Subcutaneous preadipocyte (primary cell): ENCODE measurements at places on chromosomes 1 and 21. TPM values are rescaled to one million over a fixed set of nuclear protein-coding genes. Genes with fewer than 3 reads are reported as not detected.

The GSTM5 gene
- 2.0 and 4.4 TPM in 2 replicates for total RNA-seq

The OR2AK2 gene
- not detected in 2 replicates for total RNA-seq

The C1QC gene
- total RNA-seq, result not detected in 2 replicates

The GBP7 gene
- not detected in 2 replicates for total RNA-seq

The GJB5 gene
- not detected in 2 replicates for total RNA-seq

The SPRR1A gene
- total RNA-seq, result not detected in 2 replicates

The TSPEAR gene
- not detected in 2 replicates for total RNA-seq

The GJA9 gene
- under 0.01 TPM in 1 of 2 replicates, not detected in the other for total RNA-seq

The FBXO2 gene
- under 0.01 TPM in 1 of 2 replicates, not detected in the other for total RNA-seq

The NBPF6 gene
- not detected in 2 replicates for total RNA-seq

The HSD11B1 gene
- total RNA-seq, result 1.2 and 16.5 TPM in 2 replicates

The PAQR6 gene
- 0.37 and 0.59 TPM in 2 replicates for total RNA-seq

The SIM2 gene
- total RNA-seq, result 1.8 TPM in 1 of 2 replicates, not detected in the other

The PTGS2 gene
- total RNA-seq, result 1.1 and 7.6 TPM in 2 replicates

The LCE1E gene
- 0.37 TPM in 1 of 2 replicates, not detected in the other for total RNA-seq

The PTGFR gene
- 16.4 and 66.5 TPM in 2 replicates for total RNA-seq

The HPDL gene
- 3.7 and 4.7 TPM in 2 replicates for total RNA-seq

The ADGRL4 gene
- 7.7 and 37.3 TPM in 2 replicates for total RNA-seq

The BARHL2 gene
- total RNA-seq, result not detected in 2 replicates
